CD4-positive, alpha-beta memory T cell (primary cell): ENCODE measurements at places on chromosomes 6 and 20. TPM values are rescaled to one million over a fixed set of nuclear protein-coding genes. Genes with fewer than 3 reads are reported as not detected.

DNA sequence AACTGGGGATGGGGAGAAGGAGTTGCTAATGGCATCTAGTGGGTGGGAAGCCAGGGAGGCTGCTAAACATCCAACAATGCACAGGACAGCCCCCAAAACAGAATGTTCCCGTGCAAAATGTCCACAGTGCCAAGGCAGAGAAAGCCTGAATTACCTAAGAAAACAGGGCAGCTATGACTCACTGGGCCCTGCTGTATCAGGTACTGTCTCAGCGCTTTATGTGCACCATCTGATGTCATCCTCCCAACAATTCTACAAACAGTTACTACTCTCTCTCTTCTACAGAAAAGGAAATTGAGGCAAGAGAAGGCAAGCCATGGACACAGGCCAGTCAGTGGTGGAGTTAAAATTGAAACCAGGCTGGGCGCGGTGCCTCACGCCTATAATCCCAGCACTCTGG lies 3.1 kb downstream of the YTHDF1 start:
- DNase-seq: no peak
- peaks cover 52% of the 10 kb centered on the region for H3K36me3 ChIP-seq
- peaks cover 66% of the 10 kb centered on the region for H3K4me1 ChIP-seq
- H3K4me3 ChIP-seq: no peak overlapping the region

DNA sequence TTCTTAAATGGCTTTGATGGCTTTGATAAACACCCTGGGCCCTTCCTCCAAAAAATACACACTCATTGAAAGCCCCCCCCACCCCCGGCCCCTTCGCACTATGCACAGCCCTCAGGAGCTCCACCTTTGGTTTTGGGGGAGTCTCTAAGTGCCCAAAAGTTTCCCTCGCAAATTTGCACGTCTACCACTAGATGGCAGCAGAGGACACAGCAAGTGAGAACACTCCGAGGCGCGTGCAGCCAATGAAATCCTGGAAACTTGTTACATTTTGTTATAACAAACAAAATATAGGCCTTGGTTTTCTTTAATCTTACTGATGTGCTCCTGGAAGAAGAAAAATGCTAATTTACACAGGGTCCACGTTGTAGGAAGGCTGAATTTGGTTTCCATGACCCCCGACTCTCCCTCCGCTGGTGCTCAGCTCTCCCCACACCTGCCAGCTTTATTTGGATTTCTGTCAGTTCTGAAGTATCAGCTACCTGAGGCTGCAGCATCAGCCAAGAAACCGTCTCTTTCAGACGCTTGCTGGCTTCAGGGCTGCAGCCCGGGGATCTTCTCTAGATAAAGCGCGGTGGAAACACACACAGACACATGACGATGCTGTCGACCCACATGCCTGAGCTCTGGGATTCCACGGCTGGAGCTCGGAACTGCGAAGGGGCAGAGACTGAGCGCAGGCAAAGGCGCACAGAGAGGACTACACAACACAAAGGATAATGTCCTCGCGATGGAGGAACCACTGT lies 148.3 kb upstream of the RPS6KA2 start:
- H3K36me3 ChIP-seq: no peaks in the 10 kb centered on the region
- no peaks in the 10 kb centered on the region for H3K27me3 ChIP-seq
- peaks cover 5% of the 10 kb centered on the region for H3K4me1 ChIP-seq
- H3K4me3 ChIP-seq: no peak overlapping the region
- H3K27ac ChIP-seq: no peak overlapping the region
- DNase-seq: peak; percentile 68

GRCh38 chr6:130720076-130720715 lies 107.0 kb upstream of the SMLR1 start:
- no peak for DNase-seq
- peaks cover 25% of the 10 kb centered on the region for H3K4me1 ChIP-seq
- H3K4me3 ChIP-seq: no peak overlapping the region
- H3K27ac ChIP-seq: no peak overlapping the region
- H3K36me3 ChIP-seq: no peaks in the 10 kb centered on the region

DNA sequence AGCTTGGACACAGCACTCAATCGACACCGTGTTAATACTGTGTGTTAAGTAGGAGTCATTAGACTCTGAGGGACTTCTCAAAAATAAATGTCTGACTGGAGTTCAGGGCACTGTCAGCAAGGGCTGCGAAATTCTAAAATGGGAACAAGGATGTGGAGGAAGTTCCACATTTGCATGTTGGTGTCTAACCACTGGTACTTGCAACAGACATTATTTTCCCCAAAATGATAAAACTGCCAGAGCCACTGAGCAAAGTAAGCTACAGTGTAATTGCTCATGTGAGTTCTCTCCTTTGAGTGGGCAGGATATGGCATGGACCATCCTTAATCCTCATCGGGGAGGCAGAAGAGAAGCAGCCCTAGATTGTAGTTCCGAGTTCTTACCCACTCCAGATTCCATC lies 215.9 kb downstream of the SLC24A3 start:
- H3K27ac ChIP-seq: no peak overlapping the region
- no peaks in the 10 kb centered on the region for H3K36me3 ChIP-seq
- no peak overlapping the region for H3K4me3 ChIP-seq
- no peaks in the 10 kb centered on the region for H3K4me1 ChIP-seq

- peaks cover 72% of the 10 kb centered on the region for H3K4me1 ChIP-seq
- no peaks in the 10 kb centered on the region for H3K27me3 ChIP-seq
- H3K27ac ChIP-seq: peak overlapping the region; percentile 50
Observed at GRCh38 chr6:130132286-130132701, 90.5 kb downstream of the SAMD3 start.

GRCh38 chr6:54695815-54696214 lies 150.8 kb upstream of the FAM83B start:
- no peak overlapping the region for H3K27ac ChIP-seq
- no peak overlapping the region for H3K4me3 ChIP-seq
- H3K4me1 ChIP-seq: no peaks in the 10 kb centered on the region
- H3K36me3 ChIP-seq: no peaks in the 10 kb centered on the region
- no peaks in the 10 kb centered on the region for H3K27me3 ChIP-seq
- DNase-seq: no peak

GRCh38 chr20:43508604-43509040 lies 1.1 kb downstream of the L3MBTL1 start:
- no peaks in the 10 kb centered on the region for H3K36me3 ChIP-seq
- H3K27ac ChIP-seq: no peak overlapping the region
- peaks cover 11% of the 10 kb centered on the region for H3K4me1 ChIP-seq
- no peak for DNase-seq
- peaks cover 18% of the 10 kb centered on the region for H3K27me3 ChIP-seq
- no peak overlapping the region for H3K4me3 ChIP-seq

GRCh38 chr20:7327810-7328209 lies 560.3 kb downstream of the BMP2 start:
- DNase-seq: no peak
- no peaks in the 10 kb centered on the region for H3K4me1 ChIP-seq
- H3K4me3 ChIP-seq: no peak overlapping the region
- H3K27ac ChIP-seq: no peak overlapping the region
- H3K36me3 ChIP-seq: no peaks in the 10 kb centered on the region

GRCh38 chr6:93759190-93759589 lies 339.8 kb upstream of the EPHA7 start:
- DNase-seq: no peak
- H3K36me3 ChIP-seq: no peaks in the 10 kb centered on the region
- no peak overlapping the region for H3K27ac ChIP-seq
- no peaks in the 10 kb centered on the region for H3K27me3 ChIP-seq
- no peaks in the 10 kb centered on the region for H3K4me1 ChIP-seq

- no peaks in the 10 kb centered on the region for H3K36me3 ChIP-seq
- H3K27me3 ChIP-seq: no peaks in the 10 kb centered on the region
- no peak for DNase-seq
- no peak overlapping the region for H3K27ac ChIP-seq
Observed at GRCh38 chr6:157481865-157482249, 100.9 kb downstream of the ZDHHC14 start.

- H3K27me3 ChIP-seq: no peaks in the 10 kb centered on the region
- no peak overlapping the region for H3K27ac ChIP-seq
- no peaks in the 10 kb centered on the region for H3K36me3 ChIP-seq
- no peaks in the 10 kb centered on the region for H3K4me1 ChIP-seq
Observed at GRCh38 chr6:106894978-106895702, 79.4 kb downstream of the CD24 start.

DNA sequence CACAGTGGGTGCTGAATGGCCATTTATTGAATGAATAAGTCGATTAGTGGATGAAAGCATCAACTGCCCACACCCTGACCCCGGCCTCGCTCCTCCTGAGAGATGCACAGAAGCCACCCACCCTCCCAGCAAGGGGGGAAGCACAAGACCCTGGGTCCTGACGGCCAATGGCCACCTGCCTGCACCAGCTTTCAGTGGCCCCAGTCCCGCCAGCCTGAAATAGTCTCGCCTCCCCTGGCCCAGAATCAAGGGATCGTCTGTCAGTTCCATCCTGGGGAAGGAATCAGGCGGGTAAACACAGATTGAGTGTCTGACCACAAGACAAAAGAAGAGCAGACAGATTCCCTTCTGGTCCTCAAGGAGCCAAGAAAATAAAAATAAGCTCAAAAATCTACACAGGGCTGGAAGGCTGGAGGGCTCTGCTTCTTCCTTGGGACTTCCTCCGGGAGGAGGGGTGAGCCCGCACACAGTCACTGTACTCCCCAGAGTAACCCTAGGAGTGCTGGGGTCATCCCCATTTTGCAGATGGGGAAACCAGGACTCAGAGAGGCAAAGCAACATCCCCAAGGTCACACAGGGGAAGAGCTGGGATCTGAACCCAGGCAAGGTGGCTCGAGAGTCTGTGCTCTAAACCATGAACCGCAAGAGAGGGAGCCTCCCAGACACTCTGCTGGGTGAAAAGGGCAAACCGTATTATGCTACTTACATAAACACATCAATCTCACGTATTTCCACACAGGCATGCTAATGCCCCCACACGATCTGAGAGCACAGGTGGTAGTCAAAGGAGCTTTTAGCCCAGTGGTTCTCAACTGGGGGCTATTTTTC lies 7.8 kb downstream of the PREX1 start:
- H3K36me3 ChIP-seq: peaks cover 4% of the 10 kb centered on the region
- H3K27me3 ChIP-seq: no peaks in the 10 kb centered on the region
- H3K4me3 ChIP-seq: peak overlapping the region; percentile 38
- no peak for DNase-seq
- H3K4me1 ChIP-seq: peaks cover 99% of the 10 kb centered on the region
- peak overlapping the region; percentile 75 for H3K27ac ChIP-seq

- H3K36me3 ChIP-seq: no peaks in the 10 kb centered on the region
- no peaks in the 10 kb centered on the region for H3K4me1 ChIP-seq
- no peak overlapping the region for H3K4me3 ChIP-seq
- no peak overlapping the region for H3K27ac ChIP-seq
Observed at GRCh38 chr6:64062960-64063683, 427.5 kb downstream of the PHF3 start.

- H3K4me3 ChIP-seq: no peak overlapping the region
- no peaks in the 10 kb centered on the region for H3K36me3 ChIP-seq
- H3K27ac ChIP-seq: no peak overlapping the region
- DNase-seq: no peak
- H3K27me3 ChIP-seq: no peaks in the 10 kb centered on the region
Observed at GRCh38 chr6:150403458-150404246, 34.8 kb downstream of the IYD start.

DNA sequence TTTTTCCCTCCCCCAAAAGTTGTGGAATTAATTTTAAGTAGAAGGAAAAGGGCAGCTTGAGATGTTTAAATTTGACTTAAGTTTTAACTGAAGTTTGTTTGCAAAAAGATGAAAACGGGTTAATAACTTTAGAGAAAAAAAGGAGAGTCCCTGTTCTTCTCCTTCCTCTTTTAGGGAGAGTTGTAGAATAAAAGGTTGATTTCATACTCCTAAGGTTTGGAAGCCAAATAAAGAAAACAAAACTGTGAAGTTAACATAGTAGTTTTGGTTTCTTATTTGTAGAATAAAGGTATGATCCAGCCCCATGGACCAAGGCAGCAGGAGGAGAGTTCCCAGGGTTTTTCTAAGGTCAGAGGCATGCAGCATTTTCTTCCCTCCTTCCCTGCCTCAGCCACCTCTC lies 33.4 kb downstream of the FOXO3 start:
- H3K27me3 ChIP-seq: no peaks in the 10 kb centered on the region
- no peak overlapping the region for H3K27ac ChIP-seq
- H3K4me3 ChIP-seq: no peak overlapping the region

GRCh38 chr20:49276961-49277785 lies 684 bp downstream of the ZNFX1 start:
- peaks cover 70% of the 10 kb centered on the region for H3K4me1 ChIP-seq
- H3K4me3 ChIP-seq: peak overlapping the region; percentile 76
- no peak for DNase-seq
- H3K27me3 ChIP-seq: no peaks in the 10 kb centered on the region

- no peak overlapping the region for H3K27ac ChIP-seq
- no peaks in the 10 kb centered on the region for H3K36me3 ChIP-seq
- no peak for DNase-seq
Observed at GRCh38 chr6:17219098-17219497, 62.1 kb upstream of the RBM24 start.

DNA sequence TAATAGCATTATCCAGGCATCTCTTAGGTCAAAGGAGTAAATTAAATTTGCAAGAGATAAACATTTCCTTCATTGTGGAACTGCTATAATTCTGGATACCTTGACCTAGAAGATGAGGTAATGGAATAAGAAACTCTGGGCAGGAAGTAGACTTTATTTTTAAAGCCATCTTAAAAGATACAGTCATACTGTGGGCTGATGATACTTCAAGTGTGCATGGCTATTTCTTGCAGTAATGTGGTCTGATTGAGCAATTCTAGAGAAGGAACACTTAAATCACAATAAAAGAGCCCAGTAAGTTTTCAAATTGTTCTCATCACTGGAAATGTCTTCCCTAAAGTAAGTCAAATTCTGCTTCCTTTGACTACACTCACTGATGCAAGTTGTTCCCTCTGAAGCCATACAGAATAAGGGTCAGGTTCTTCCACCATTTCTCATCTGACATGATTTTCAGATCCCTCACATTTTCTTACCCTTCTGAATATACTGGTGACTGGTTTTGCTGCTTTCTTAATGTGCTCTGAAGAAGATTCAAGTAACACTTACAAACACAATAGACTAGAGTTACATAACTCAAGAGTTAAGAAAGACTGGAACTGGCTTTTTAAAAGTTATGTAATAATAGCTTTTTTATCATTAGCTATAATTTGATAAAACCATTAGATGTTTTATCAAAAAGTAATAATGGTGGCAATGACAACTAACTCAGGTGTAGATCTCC lies 62.6 kb upstream of the TMEM244 start:
- DNase-seq: no peak
- H3K27ac ChIP-seq: no peak overlapping the region
- H3K4me3 ChIP-seq: no peak overlapping the region
- no peaks in the 10 kb centered on the region for H3K36me3 ChIP-seq
- H3K4me1 ChIP-seq: no peaks in the 10 kb centered on the region

GRCh38 chr20:20955892-20956291 lies 150.3 kb downstream of the LINC00237 start:
- H3K27ac ChIP-seq: no peak overlapping the region
- no peak overlapping the region for H3K4me3 ChIP-seq
- no peak for DNase-seq
- no peaks in the 10 kb centered on the region for H3K4me1 ChIP-seq

- H3K36me3 ChIP-seq: peaks cover 6% of the 10 kb centered on the region
- DNase-seq: no peak
- H3K27ac ChIP-seq: no peak overlapping the region
Observed at GRCh38 chr6:151018046-151018445, 152.5 kb downstream of the MTHFD1L start.

- H3K36me3 ChIP-seq: no peaks in the 10 kb centered on the region
- no peak overlapping the region for H3K4me3 ChIP-seq
- H3K4me1 ChIP-seq: peaks cover 31% of the 10 kb centered on the region
- no peak overlapping the region for H3K27ac ChIP-seq
Observed at GRCh38 chr20:63540417-63541186, 3.4 kb upstream of the PTK6 start.

The CCDC170 gene
- polyA plus RNA-seq: not detected

The BLOC1S5 gene
- polyA plus RNA-seq: 36.3 TPM

The SLC17A3 gene
- 0.75 TPM for polyA plus RNA-seq

The BPIFA1 gene
- polyA plus RNA-seq: not detected

The TJAP1 gene
- 7.3 TPM for polyA plus RNA-seq

The KIF6 gene
- not detected for polyA plus RNA-seq

The MATN4 gene
- polyA plus RNA-seq: not detected

The SOX18 gene
- polyA plus RNA-seq: not detected

The FUT9 gene
- not detected for polyA plus RNA-seq

The PERP gene
- 6.8 TPM for polyA plus RNA-seq

The OR2H2 gene
- not detected for polyA plus RNA-seq
